ENCODE measurements at places on chromosomes 2 and 18. TPM values are rescaled to one million over a fixed set of nuclear protein-coding genes. Genes with fewer than 3 reads are reported as not detected.

The SMIM21 gene
- total RNA-seq, result not detected

The IL1RL2 gene
- total RNA-seq, result not detected

The B3GNT7 gene
- total RNA-seq, result 1.5 TPM

- DNase-seq, result no peak
Observed at GRCh38 chr2:220569112-220569897, 941.9 kb downstream of the SLC4A3 start.

- no peak for DNase-seq
Observed at GRCh38 chr2:181781078-181781786, 100.9 kb upstream of the NEUROD1 start.

- DNase-seq, result no peak
Observed at GRCh38 chr2:1758171-1758570, 13.9 kb upstream of the PXDN start.

- no peak for DNase-seq
Observed at GRCh38 chr2:240429872-240430491, 5.5 kb upstream of the GPC1 start.

DNA sequence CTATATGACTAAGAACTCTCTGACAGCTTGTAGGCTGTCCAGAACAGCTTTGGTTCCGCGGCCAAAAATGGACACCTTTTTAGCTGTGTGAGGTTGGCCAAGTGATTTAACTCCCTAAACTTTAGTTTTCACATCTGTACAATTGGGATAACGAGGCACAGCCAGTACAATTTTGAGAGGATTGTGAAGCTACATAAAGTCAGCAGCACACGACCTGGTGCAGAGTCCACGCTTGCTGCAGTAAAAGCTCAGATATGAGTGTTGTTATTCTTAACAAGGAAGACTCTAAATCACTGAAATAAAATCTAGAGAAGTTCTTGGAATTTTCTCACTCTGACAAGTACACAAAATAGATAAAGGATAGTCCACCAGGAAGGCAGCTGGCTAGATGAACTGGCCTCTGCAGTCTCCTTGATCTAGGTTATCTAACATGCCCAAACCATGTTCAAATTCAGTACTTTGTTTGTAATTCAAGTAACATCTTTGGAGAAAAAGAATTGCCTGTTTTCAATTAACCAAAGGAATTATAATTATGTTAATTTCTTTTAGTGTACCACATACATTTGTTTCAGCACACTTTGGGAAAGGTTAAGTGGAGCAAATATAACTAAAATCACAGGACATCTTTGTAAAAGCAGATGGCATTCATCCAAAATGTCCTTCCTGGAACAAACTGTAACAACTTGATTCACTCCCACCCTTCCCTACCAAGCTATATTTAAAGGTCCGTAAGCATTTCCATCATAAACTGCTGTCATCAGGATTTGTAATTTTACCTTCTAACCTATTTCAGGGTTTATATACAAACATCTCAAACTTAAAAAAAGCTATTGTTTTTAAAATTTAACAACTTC, 201.7 kb upstream of the STK17B start:
- no peak for DNase-seq

GRCh38 chr18:58570360-58571064, 58.4 kb downstream of the ALPK2 start:
- DNase-seq, result no peak

- DNase-seq, result no peak
Observed at GRCh38 chr2:237488901-237489860, 2.1 kb downstream of the MLPH start.

Measured in neural progenitor cell (in vitro differentiated cells).